ENCODE measurements at places on chromosomes 6 and 20.
A peak's percentile ranks its signal among the peaks of the same experiment; 100 is the strongest.

GRCh38 chr6:20458027-20458894 is 56.6 kb downstream of the E2F3 start:
- peak; percentile 93 for DNase-seq

GRCh38 chr20:59253779-59254319 is 46.6 kb upstream of the EDN3 start:
- DNase-seq = peak; percentile 55

- no peak for DNase-seq
Measured at GRCh38 chr6:16898640-16899396, 137.6 kb upstream of the ATXN1 start.

DNA sequence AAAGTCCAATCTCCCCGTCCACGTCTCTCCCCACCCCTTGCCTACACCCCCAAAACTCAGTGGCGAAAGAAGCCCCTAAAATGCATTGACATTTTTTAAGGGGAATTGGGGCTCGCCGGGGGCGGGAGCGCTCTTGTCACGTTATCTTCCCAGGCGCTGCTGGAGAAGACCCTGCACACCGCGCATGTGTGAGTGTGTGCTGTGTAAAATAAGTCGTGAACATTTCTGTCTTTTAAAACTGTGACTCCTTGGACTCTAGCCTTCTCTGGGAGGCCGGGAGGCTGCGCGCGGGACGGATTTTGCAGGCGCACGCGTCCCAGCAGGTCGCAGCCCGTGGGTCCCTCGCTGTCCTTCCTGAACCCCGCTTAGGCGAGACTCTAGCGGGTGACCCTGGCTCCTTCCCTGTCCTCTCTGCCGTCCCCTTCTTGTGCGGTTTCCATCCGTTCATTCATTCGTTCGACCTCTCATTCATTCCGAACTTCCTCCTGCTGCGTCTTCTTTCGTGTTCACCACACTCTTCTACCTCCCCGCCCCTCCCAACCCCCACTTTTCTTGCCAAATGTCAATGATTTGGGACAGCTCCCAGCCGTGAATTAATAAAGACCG is 2.2 kb downstream of the NRN1 start:
- no peak for DNase-seq

- DNase-seq = no peak
Measured at GRCh38 chr6:111971866-111972532, 81.9 kb upstream of the CCN6 start.
